ENCODE measurements at places on chromosomes 2 and 18.

GRCh38 chr18:53385889-53386288 lies 838.6 kb downstream of the MBD2 start:
- DNase-seq, result no peak

GRCh38 chr2:199743415-199744120 lies 107.4 kb downstream of the FTCDNL1 start:
- DNase-seq, result no peak

GRCh38 chr2:30366199-30366691 lies 80.8 kb upstream of the LCLAT1 start:
- no peak for DNase-seq

DNA sequence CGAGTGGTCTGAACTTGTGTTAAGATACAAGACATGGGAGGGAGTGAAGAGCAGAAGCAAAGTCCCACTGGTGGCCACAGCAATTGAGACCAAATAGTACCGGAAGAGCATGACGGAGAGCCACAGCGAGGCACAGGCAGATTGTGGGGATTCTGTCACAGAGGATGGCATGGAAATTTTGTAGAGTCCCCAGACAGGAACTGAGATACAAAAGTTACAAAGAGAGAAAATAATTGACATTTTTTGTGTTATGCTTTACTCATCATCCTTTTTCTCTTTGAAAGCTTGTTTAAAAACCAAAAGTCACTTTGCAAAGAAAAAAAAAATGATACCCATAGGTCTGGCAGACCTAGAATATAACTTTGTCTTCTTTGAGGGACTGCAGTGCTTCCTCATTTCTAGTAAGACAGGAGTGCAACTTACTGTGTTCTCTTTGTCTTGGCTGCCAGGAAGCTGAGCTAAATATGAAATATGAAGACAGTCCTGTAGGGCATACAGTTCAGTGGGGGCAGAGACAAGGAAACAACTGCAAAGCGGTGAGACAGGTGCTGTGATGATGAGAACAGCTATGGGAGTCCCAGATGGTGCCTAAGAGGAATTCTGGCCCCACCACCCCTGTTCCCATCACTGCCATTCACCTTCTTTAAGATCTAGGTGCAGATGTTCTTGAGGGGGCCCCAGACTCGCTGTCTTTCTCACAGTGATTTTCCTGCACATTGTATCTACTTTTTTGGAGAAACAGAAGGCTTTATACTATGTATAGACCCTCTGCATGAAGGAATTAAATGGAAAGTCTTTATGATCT lies 5.2 kb downstream of the ARHGAP25 start:
- no peak for DNase-seq

DNA sequence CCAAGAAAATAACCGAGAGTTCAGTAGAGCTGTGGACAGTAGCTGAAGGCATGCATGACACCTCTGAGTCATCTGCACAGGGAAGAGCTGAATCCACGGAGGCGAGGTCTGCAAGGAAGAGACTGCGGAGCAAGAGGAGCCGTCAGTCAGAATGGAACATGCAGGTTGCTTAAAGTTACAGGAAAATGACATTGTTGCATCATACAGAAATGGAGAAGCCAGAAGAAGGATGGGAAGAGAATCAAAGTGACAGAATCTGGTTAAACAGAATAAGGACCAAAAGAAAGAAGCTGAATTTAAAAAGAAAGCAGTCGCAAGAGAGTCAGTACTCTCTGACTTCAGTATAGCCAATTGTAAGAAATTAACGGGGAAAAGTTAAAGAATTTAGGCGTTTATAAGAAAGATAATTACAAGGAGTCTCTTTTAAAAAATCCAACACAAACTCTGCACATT lies 533.8 kb downstream of the ADCYAP1 start:
- no peak for DNase-seq

DNA sequence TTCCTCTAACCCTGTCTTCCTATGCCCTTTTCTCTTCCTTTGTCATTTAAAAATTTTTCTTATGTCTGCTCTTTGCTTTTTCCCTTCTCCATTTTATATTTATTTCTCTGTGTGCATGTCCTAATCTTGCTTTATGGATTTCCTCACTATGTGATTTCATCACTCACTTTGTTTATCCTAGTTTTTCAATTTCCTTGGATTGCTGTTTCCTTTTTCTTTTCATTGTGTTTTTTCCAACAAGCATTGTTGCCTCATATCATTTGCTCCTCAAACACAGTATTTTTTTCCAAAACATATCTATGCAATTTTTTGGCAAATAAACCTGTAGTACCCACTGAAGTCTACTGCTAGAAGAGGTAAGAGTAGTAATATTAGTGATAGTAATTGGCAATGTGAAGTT lies 67.4 kb upstream of the PNPT1 start:
- DNase-seq, result no peak

GRCh38 chr2:144461308-144461766 lies 58.6 kb downstream of the ZEB2 start:
- DNase-seq, result no peak

GRCh38 chr2:134657650-134658250 lies 61.0 kb downstream of the TMEM163 start:
- no peak for DNase-seq

- no peak for DNase-seq
Observed at GRCh38 chr2:190266314-190266713, 53.3 kb downstream of the HIBCH start.

GRCh38 chr18:63177259-63177658 lies 142.3 kb downstream of the BCL2 start:
- no peak for DNase-seq

DNA sequence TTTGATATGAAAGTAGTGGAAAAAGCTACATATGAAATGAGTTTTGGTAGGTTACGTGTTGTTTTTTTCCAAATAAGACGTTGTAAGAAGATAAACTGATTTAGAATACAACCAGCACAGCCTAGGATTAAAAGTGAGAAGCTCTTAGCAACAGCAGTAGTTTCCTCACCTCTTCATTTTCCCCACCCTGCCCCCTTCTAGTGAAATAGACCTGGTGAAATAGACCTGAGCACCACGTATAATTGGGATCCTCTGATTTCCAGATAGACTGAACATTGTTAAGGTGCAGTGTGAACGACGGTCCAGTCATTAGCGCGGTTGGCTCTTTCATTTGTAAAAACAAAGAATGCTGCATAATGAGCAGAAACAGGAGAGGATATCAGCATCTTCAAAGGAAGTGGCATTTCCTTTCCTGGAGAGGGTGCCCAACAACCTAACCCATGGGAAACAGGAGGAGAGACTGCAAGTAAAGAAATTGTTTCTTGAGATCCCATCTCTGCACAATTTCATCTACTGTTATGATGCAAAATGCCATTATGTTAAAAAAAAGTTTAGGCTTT lies 114.3 kb downstream of the FIGN start:
- DNase-seq, result no peak

GRCh38 chr2:9069543-9069942 lies 66.1 kb upstream of the MBOAT2 start:
- no peak for DNase-seq

DNA sequence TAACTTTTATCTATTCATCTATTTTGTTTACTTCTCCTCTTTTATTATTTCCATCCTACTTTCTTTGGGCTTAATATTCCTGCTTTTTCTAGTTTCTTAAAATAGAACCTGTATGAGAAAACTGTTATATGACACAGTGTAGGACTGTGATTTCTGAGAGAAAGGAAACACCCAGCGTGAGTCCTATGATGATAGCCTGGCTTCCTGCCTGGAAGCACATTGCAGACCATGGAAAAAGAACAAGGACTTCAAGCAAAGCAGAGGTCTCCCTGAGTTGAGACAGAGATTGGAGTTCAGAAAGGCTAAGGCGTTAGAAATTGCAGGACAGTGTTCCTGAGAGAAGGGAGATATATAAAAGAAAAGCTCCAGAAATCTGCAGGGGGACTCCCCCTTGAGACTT lies 7.8 kb downstream of the RBM44 start:
- no peak for DNase-seq

DNA sequence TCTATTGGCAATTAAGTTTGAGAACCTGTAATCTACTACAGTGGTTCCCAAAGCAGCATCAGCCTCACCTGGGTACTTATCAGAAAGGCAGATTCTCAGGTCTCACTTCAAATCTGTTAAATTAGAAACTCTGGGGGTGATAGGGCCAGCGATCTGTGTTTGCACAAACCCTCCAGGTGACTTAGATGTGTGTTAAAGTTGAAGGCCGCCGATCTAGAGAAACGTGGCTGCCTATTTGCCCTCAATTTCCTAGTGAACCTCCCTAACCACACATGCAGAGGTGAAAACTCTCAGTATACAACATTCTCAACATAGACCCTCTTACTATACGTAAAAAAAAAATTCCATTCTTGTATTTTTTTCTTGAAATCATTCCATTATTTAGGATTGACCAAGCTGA lies 14.2 kb downstream of the KLHL41 start:
- no peak for DNase-seq

GRCh38 chr18:9244376-9244775 lies 90.2 kb upstream of the TWSG1 start:
- DNase-seq, result no peak

- DNase-seq, result no peak
Observed at GRCh38 chr18:58640891-58641610, 12.2 kb upstream of the ALPK2 start.

DNA sequence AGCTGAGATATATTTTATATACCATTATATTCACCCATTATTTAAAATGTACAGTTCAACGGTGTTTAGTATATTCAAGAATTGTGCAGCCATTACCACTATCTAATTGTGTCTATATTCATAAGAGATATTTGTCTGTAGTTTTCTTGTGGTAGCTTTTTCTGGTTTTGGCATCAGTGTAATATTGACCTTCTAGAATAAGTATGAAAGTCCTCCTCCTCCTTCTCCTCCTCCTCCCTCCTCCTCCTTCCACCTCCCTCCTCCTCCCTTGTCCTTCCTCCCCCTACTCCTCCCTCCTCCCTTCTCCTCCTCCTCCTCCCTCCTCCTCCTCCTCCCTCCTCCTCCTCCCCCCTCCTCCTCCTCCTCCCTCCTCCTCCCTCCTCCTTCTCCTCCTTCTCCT lies 72.0 kb downstream of the MERTK start:
- no peak for DNase-seq

DNA sequence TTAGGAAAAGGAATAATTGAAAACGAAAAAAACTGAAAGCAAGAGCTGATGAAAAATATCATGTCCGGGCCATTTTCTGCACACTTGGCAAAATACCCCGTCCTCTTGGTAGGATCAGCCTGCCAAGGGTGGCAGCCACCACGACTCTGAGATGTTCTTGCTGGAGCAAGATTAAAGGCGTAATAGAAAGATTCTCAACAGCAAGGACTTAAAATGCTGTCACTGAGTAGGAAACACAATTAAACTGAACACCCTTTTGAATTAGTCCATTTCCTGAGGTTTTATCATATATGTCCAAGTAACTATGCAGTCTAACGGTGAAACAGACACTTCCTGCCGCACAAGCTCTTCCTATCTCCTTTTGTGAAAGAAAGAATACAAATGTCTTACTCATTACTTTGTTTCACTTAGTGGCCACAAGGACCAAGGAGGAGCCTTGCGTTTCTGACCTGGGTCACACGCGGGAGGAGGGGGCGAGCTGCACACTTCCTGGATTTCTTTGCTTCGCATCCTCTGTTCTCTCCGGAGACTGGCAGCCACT lies 222.7 kb downstream of the PIEZO2 start:
- no peak for DNase-seq

GRCh38 chr2:17646081-17646554 lies 105.6 kb downstream of the VSNL1 start:
- DNase-seq, result no peak

DNA sequence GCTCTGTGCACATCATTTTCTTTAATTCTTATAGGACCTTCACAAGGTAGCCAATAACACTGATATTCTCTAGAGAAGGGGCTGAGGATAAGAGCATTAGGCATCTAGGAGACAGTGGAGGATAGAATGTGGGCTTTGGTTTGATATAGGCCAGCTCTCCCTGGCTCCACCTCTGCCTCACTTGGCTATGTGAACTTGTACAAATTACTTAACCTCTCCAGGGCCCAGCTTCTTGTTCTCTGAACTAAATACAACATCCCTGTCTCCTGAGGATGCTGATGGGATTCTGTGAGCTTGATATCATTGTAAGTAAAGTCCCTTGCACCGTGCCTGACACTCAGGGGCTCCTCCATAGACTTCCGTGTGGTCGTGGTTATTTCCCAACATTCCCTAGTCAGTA lies 87.3 kb downstream of the ACOXL start:
- no peak for DNase-seq

GRCh38 chr2:216700781-216701180 lies 5.4 kb upstream of the IGFBP5 start:
- no peak for DNase-seq

- no peak for DNase-seq
Observed at GRCh38 chr2:238941262-238941792, 93.4 kb downstream of the TWIST2 start.

DNA sequence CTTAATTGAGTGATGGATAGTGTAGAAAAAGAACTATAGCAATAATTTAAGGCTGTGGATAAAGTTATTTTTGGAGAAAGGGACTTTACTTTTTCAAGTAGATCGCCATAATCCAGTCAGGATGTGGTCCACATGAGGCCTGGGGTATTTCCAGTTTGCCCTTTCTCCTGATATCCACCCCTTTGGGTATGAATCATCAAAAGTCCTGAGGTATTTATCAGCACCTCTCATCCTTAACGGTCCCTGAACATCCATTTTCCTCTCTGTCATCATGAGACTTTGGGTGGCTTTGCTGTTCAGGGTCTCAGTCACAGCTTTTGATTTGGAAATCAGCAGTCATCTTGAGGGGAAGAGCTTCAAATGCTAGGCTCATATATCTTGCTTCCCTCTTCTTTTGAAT lies 39.3 kb upstream of the ELAC1 start:
- DNase-seq, result no peak

- no peak for DNase-seq
Observed at GRCh38 chr2:119426801-119427395, 4.8 kb upstream of the TMEM37 start.

- no peak for DNase-seq
Observed at GRCh38 chr2:148949348-148949747, 74.3 kb downstream of the KIF5C start.

GRCh38 chr2:217993817-217994463 lies 8.9 kb downstream of the TNS1 start:
- DNase-seq, result peak; percentile 51

GRCh38 chr2:182228741-182229140 lies 198.1 kb downstream of the PDE1A start:
- DNase-seq, result no peak

DNA sequence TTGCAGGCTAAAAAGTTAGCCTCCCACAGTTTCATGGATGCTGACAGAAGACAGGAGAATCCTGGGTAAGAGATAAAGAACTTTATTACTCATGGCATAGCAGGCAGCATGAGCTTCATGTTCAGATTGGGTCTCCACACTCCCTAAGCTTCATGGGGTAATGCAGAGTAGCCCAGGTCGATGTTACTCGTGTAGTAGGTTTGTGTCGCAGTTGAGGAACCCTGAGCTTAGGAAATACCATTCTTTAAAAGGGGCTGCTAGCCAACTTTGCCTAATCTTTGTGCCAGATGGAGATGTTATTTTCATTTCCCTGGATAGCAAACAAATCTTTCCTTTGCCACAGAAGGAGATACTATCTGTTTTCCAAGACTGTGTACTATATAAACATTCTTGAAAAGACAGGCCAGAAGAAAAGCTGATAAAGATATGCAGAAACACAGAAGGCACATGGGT lies 117.6 kb downstream of the LTBP1 start:
- no peak for DNase-seq

GRCh38 chr2:111972955-111973565 lies 74.7 kb downstream of the MERTK start:
- no peak for DNase-seq
